Activated naive CD4-positive, alpha-beta T cell (primary cell): ENCODE measurements at places on chromosomes 16 and 17.

DNA sequence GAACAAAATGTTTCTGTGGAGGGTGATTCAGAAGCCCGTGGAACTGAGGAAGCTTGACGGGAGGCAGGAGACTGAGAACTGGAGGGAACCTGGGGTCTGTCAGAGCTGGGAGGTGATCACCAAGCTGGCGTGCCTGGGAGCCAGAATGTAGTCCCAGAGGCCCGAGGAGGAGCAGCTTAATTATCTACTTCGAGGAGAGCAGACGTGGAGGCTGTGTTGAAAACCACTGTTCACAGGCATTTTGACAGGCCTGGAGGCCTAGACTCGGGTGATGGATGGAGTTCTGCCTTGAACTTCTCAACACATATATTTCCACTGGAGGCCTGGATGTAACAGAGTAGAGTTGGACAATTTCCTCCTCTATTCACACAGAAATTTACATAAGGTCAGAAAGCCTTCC, 177.7 kb upstream of the SALL1 start:
- DNase-seq: no peak

DNA sequence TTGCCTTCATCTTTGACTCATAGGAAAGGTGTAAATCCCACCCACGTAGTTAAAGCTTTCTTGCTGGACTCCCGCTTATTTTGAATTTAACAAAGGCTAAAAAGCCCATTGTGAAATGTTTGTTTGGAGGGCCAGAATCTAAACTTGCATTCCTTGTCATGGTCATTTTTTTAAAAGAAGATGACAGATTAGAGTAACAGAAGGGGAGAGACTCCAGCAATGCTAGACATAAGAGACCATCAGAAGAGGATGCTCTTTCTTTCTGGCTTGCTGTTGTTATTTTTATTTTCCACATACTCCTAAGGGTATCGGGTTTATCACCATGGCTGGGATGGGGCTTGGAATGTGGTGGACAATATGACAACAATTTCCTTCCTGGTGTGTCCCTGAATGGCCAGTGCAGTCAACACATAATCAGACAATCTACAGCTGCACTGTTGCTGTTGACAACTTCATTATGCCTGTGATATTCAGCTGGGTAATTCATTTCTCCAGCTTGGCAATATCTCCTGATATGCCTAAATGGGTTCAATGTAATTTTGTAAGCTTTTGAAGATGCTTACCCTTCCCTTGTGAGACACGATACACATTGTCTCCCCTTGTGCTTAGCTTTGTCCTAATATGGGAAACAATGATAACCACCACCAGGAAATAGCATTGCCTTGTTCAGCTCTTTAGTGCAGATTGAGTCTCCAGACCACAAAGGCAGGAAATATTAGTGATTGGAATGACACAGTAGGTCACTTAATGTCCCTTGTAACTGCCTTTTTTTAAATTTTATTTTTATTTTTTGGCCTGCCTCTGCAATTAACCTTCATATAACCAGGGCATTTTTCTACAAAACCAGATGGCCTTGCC, 164.3 kb downstream of the ANKFN1 start:
- DNase-seq: no peak

DNA sequence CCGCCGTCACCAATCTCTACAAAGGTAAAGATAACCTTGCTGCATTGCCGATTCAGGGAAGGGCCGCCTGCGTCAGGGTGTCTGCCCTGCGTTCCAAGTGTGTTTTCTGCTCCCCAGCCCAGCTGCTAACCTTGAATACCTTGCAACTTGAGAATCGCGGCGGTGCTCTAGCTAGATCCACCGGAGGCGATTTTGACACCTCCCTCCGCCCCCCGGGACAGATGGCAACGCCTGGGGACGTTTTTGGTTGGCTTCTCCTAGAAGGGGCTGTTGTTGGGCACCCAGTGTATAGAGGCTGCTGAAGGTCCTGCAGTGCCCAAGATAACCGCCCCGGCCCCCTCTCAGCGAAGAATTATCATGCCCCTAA, 1.5 kb downstream of the HAPSTR1 start:
- peak; percentile 11 for DNase-seq

GRCh38 chr17:2755891-2756724, 6.7 kb upstream of the CCDC92B start:
- no peak for DNase-seq

DNA sequence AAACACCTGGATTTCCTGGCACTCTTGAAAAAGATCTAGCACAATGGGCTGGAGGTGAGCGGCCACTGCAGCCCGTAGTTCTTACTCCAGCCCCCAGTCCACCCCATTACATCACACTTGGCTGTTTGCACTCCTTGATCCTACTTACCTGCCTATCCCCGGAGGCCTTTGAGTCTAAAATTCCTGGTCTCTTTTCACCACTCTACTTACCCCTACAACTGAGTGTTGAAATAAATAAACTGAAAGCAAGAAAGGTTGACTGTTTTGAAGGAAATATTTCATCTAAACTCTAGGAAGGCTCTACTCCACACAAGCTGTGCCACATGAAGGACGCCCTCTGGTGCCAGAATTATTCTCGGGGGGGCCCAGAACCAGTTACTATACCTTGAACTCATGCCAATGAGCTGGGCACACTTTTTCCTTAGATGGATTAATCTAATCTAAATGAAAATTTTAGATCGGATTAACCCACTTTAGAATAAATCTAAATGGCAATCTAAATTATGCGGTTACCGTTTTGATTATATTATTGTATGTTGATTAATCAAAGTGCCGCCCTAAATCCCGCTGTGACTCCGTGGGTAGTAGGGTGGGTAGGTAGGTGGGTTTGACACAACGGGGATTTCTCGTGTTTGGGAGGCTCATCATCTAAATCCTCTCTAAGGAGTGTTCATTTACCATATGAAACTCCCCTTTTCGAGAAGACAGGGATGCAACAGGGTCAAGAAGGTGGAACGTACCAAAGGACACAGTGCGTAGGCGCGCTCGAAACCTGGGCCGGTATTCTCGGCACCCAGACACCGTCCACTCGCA, 651 bp upstream of the EIF1 start:
- peak; percentile 52 for DNase-seq

DNA sequence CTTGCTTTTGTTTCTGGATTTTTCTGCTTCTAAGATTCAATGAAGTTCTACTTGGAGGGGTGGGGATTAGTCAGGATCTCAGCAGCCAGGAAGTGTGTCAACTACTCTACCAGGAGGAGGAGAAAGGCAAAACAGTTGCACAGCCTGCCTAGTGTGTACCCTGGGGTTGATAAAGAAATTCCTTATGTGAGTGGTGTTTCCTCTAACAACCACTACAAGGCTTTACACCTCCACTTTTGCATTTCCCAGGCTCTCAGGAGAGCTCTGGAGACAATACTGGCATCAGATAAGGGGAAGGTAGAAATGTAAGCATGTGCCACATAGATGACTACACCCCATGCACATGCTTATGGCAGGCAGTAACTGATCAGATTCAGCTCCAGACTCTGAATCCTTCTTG, 174.6 kb downstream of the TOX3 start:
- no peak for DNase-seq

DNA sequence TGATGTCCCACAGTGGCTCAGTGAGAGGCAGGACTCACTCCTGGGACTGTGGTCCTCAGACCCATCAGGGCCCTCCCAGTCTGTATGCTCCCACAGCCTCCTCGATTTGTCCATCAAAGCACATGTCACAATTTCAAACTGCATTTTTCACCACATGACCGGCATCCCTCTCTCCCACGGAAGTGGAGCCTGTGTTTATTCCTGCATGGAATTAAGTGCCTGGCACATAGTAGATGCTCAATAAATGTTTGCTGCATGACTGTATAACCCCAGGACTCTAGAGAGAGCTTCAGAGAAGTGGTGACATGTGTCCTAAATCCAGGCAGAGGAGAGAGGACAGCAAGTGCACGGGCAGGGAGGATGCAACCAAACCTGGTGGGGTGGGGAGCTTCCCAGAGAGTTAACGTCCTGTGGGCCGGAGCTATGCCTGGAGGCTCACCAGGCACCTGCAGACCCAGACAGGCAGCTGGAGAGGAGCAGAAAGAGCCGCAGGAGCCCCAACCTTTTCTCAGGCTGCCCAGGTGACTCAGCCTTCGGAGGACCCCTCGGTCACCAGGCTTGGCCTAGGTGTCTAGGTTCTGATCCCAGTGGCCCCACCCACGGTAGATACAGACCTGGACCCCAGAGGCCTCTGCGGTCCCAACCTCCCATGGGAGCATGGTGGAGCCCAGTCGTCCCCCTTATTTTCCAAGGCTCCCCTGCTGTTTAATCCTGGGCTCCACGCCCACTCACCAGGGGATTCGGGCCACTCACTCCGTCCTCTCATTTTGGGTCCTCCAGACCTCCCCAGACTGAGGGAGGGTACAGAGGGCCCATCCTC, 5.8 kb downstream of the CDH5 start:
- no peak for DNase-seq
